ENCODE measurements at places on chromosomes 13 and 19.

DNA sequence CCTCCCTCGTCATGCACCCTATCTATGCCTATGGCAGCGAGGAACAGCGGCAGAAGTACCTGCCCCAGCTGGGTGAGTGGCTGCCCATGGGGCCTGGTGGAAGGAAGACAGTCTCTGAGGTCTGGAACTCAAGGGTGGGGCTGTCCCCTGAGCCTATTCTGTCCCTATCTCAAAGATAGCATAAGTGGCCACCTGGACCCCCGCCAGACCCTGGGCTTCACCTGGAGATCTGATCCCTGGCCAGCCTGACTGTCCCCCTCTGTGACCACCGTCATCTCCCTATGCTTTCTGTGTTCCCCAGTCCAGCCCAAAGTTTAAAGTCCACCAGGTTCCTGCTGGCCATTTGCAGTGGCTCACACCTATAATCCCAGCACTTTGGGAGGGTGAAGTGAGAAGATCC, 2.6 kb downstream of the GCDH start:
- no peak for DNase-seq

DNA sequence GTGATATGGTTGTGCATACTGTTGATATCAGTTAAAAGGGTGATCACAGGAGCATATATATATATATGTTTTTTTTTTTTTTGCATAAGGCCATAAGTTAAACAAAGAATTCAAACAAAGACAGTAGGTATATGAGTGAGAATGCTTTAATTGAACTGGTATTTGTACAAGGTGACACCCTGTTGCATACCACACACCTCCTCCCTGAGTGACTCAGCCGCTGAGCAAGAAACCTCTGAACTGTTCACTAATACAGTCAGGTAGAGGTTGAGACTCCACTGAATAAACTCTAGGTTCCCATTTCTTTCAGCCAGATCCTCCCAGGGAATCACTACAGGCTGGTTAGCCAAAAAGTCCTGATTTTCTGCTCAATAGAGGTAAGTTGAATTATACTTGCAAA, at the start of gene SCEL:
TSS of gene SCEL (plus strand) at position 259 of the 400 bp plus-strand sequence. CDS start 20,170 bp downstream, outside the sequence.
- no peak for DNase-seq

DNA sequence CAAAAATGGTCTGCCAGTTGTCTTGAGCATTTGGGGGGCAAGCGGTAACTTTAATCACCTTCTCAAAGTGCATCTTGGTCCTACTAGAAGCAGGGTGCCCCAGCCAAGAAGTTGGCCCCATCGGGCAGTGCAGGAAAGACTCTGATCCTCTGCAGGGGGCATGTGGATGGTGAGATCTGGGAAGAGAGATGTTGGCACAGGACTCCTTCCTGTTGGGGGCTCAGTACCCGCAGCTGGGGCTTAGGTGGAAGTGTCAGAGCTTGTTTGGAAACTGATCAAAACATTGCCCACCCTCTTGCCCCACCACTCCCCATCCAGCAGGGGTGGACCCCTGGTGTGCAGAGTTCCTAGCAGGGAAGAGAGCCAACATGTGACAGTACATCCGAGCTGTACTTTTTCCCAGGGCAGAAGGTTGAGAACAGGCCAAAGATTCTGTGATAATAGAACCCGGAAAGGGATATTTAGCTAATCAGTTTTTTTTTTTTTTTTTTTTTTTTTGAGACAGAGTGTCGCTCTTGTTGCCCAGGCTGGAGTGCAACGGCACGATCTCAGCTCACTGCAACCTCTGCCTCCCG, 8.8 kb downstream of the RRAS start:
- no peak for DNase-seq

DNA sequence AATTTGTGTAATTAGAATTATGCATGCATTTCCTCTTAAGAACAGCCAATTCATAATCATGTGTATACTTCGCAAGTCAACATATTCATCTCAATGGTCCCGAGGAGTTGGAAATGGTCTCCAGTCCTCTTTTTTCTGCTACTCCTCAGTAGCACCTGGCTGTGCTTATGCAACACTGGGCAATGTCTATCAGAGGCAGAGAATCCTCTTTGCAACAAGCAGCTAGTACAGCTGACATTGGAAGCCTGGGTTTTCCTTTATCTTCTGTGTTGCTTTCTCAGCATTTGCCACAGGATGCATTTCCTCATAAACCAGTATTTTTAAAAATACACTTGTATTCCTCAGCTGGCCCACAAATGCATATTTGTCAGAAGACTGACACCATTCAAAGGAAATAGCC, 405.3 kb upstream of the GPC6 start:
- no peak for DNase-seq

GRCh38 chr19:5364674-5365073, 24.1 kb upstream of the PTPRS start:
- no peak for DNase-seq

DNA sequence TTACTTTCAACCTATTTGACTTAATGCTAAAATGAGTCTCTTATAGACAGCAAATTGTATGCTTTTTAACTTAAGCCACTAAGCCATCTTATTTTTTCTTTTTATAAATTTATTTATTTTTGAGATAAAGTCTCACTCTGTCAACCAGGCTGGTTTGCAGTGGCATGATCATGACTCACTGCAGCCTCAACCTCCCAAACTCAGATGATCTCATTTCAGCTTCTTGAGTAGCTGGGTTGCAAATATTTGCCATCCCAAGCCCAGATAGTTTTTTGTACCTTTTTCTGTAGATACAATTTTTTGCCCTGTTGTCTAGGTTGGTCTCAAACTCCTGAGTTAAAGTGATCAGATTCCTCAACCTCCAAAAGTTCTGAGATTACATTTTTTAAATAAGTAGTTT, 27.1 kb downstream of the ZNF714 start:
- no peak for DNase-seq

DNA sequence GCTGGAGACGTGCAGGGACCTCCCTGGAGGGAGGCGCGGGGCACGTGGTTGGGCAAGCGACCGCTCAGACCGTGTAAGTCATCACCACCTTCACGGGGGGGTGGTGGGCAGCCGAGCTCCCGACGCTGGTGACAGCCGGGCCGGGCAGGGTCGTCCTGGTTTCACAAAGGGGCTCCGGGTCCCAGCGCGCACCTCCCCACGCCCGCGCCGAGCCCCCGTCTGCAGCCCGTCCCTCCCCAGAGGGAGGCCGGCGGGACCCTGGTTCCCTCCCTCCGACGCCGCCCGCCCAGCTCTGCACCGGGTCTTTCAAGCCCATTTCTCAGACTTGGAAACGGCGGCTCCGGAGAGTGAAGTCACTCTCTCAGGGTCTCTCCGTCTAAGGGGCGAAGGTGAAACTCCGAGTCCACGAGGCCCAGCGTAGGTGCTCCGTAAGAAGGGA, 729 bp upstream of the ARID3A start:
- no peak for DNase-seq

- no peak for DNase-seq
Observed at GRCh38 chr19:39038098-39038497, 5.7 kb upstream of the FBXO27 start.

- DNase-seq, result no peak
Observed at GRCh38 chr19:19347401-19348110, 26.9 kb downstream of the MAU2 start.

GRCh38 chr13:21596722-21597121, 7.2 kb downstream of the MICU2 start:
- DNase-seq, result no peak

DNA sequence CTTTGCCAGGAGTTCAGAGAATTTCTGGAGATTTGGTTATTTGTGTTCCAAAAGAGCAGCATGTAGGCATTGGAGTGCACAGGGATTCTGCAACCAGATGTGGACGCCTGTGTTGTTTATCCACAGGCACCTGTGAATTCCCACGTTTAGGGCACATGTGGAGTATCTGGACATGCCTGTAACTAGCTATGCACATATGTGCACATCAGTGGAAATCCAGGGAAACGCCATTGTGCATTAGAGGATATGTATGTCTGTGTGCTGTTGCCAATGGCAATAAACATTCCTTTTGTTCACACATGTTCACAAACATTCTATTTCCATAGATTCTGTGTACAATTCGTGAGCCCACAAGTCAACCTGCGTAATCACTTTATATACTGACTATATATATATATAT, 34.7 kb downstream of the OLFM2 start:
- no peak for DNase-seq

GRCh38 chr13:27295096-27295495, 24.5 kb downstream of the RASL11A start:
- no peak for DNase-seq

- no peak for DNase-seq
Observed at GRCh38 chr19:3504735-3505134, 1.4 kb upstream of the FZR1 start.

DNA sequence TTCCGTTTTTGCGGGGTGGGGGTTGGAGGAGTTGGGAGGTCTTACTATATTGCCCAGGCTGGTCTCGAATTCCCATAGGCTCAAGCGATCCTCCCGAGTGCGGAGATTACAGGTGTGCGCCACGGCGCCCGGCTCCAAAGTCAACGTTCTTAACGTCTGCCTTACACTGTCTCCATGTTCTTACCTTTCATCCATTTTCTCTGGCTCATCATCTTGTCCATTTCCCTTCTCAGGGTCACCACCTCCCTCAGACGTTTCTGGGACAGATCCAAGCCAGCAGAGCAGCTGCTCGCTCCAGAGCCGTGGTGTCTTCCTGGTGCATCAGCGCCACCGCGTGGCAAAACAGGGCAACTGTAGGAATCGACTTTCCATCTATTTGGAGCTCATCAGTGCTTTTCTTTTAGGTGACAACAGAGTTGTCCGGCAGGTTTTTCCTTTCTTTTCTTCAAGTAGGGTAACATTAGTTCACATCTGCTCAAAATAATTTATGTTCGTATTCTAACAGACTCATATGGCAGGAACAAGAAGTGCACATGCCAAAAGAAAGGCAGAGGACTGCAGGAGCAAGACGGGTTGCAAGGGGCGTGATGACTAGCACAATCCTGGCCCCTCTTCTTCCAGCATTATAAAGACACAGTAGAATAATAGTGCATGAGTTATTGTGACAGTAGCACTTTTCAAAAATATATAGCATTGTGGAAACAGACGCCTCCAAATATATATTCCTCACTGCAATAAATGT, 103.1 kb upstream of the ABCC4 start:
- peak; percentile 55 for DNase-seq

- DNase-seq, result no peak
Observed at GRCh38 chr19:7076151-7076550, 6.6 kb downstream of the ZNF557 start.

DNA sequence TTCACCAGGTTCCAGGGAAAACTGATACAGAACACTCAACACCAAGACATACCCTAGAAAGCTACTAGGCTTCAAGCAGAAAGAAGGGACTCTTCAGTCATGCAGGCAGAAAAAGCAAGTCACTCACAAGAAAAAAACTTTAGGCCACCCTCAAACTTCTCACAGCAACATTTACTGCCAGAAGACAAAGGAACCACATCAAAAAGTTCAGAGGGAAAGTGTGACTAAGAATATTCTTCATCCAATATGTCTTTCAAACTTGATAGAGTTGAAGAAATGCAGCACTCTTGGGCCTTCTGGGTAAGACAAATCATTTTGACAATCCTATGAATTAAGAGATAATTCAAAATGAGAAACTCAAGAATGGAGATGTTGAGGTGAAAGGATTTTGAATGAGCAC, 7.7 kb downstream of the DZIP1 start:
- no peak for DNase-seq

DNA sequence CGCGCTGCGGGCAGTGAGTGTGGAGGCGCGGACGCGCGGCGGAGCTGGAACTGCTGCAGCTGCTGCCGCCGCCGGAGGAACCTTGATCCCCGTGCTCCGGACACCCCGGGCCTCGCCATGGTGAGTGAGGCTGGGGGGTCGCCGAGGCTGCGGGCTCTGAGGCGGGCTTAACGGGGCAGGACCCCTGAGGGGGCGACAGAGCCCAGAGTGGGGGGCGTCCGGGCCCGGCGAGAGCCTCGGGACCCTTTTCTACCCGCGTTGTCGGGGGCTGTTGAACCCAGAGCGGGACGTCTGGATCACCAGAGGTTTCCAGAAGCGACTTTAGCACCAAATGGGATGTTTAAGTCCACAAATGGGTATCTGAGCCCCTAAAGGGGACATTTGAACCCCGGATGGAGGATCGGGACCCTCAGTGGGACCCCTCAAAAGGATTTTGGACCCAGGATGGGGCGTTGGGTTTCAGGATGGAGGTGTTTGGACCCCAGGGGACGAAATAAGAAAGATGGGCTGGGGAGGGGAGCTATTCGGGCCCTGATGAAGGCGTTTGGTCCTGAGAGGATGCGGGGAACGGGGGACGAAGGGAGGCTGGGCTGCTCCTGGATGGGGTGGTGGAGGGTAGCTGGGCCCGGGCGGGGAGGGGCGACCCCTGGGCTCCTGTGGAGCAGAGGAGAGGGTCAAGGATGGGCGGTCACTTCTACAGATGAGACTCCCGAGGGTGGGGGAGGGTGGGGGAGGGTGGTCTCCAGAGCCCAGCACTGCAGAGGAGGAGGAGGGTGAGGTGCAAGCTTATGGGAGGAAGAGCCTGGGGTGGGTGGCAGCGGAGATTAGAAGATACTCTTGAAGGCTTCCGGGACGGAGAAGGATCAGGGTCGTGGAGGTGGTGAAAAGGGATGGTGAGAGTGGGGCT, at the start of gene CALM3:
TSS of gene CALM3 (plus strand) at position 13 of the 907 bp plus-strand sequence. CDS start at position 118, 105 bp downstream.
- no peak for DNase-seq

- DNase-seq, result no peak
Observed at GRCh38 chr19:48887861-48888612, 10.5 kb downstream of the TULP2 start.

GRCh38 chr13:111573801-111574200, 253.4 kb downstream of the TEX29 start:
- DNase-seq, result no peak

- no peak for DNase-seq
Observed at GRCh38 chr13:74641586-74641985, 507.4 kb upstream of the KLF12 start.

DNA sequence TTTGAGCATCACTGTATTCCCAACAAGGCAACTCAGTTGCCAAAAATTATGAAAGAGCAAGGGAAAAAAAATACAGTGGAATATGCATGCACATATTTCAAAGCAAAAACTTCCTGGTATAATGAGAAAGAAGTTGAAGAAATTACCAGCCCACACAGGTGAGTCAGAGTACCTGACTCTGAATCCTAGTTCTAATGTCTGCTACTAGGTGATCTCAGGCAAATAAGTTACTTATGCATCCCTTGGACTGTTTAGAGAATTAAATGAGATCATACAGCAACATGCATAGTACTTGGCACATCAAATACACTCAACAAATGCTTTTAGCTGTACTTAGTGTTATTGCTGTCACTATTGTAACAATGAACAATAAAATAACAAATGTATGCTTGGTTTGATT, 144.9 kb downstream of the MIPEP start:
- DNase-seq, result no peak

DNA sequence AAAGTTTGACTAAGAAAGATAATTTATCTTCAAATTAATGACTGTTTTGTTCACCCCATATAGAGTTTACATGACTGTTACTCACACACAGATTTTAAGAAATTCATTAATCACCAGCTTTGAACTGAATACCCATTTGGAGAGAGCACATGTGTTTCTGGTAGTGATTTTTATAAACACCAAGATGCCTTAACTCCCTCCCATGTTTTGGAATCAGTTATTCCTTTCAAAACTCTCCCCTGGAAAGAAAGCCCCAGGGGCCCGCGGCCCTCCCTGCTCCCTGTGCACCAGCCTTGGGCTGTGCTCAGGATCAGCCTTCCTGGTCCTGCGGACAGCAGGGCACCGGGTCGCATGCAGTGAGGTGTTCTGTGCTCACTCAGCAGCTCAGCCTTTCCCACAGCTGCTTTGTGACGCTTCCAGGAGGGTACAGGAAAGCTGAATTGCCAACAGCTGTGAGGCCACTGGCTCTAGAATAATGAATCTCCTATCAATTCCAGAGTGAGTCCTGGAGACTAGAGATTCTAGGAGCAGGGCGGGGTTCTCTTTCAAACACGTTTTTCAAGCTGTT, 483.2 kb downstream of the EFNB2 start:
- DNase-seq, result no peak
